Activated naive CD4-positive, alpha-beta T cell (primary cell): ENCODE measurements at places on chromosomes 12 and 14.

DNA sequence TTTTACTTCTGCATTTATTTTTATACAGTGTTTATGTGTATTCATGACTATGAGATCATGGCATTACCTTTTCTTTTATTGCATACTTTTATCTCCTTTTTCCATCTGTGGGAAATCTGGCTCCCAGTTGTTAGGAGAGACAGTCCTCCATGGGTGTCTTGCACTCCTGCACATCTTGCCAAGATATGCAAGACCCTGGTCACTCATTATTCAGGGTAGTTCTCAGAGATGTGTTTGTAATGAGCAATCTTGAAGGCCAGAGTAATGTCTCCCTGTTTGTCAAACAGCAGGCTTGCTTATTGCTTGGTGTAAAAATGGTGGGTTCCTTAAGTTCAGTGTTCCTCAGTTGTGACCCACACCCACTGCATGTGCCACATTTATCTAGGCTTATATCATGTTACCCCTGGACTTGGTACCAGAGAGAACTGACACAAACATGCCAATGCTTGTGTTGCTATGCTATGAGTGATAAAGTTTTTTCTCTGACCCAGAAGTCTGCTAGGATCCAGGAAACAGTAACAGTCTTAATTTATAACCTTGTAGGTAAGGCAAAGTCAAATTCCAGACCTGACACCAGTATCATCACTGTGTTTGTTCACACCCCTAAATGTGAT is 36.8 kb downstream of the PPHLN1 start:
- no peak for DNase-seq

GRCh38 chr14:96580566-96580965 is 78.4 kb downstream of the PAPOLA start:
- no peak for DNase-seq

GRCh38 chr12:26273811-26274210 is 78.4 kb downstream of the SSPN start:
- DNase-seq = no peak

GRCh38 chr12:116538682-116539305 is 20.4 kb upstream of the MAP1LC3B2 start:
- DNase-seq = no peak

- DNase-seq = no peak
Observed at GRCh38 chr14:75885829-75886228, 96.0 kb downstream of the TGFB3 start.

GRCh38 chr12:48119834-48120195 is 651 bp downstream of the PFKM start:
- DNase-seq = no peak
